SW 1271 (cell line): ENCODE measurements at places on chromosomes 3 and 15.

DNA sequence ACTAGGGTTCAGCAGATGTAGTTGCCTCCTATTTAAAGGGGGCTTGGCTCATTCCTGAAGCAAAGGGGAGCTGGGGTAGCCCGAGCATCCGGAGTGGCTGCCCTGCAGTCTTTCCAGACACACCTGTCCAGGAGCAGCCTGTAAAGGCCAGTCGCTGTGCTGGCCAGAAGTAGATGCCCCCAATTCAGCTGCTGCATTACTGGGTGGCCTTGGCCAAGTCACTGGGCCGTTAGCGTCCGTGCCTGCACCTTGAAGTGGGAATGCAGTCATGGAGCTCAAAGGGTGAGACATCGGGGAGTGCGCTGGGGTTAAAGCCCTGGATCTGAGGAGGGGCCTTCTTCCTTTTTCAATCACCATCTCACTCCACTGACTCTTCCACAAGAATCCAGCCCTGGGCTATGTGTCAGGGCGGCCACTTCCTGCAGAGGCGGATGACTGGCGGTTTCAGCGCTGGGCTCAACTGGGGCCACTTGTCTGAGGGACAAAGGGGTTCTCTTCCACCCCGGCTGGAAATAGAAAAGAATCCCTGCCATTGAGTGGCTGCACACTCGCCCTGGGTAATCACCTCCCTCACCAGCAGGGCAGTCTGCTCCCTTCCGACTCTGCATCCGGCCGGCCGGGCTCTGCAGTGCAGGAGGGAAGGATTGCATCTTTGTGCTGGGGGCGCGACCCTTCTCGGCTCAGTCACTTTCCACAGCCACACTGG lies 11.8 kb downstream of the ALDH1A3 start:
- DNase-seq, result no peak

GRCh38 chr3:46860017-46860809 lies 3.0 kb downstream of the MYL3 start:
- no peak for DNase-seq

GRCh38 chr3:151918253-151919029 lies 45.0 kb downstream of the SUCNR1 start:
- DNase-seq, result peak; percentile 76

DNA sequence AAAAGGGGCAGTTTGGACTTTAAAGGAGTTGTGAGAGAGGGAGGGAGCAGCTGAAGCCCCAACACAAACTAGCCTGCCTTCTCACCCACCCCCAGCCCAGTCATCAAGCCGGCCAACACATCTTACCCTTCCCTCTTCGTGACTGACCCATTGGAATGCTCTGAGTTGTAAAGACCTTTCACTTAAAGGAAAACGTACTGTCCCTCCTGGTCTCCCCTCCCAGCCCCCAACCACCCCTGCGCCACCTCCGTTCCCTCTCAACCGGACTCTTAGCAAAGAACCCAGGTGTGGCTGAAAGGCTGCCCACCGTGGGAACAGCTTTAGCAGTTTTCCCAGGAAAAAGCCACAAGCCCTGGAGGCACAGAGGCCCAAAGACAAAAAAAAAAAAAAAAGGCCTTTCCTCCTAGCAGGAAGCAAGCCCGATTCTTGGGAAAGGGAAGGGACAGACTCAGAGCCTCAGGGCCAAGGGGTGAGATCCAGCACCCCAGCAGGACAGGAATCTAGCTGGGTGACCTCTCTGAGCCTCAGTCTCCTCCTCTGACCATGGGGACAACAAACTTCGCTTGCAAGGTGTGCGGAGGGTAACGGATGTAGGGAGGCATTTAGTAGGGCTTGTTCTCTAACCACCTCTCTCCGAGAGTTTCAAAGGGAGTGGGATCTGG lies 2.4 kb downstream of the CYP11A1 start:
- no peak for DNase-seq

GRCh38 chr3:196969134-196969659 lies 564 bp upstream of the PIGZ start:
- DNase-seq, result no peak

- DNase-seq, result no peak
Measured at GRCh38 chr15:29124581-29125381, 144.8 kb downstream of the NSMCE3 start.

GRCh38 chr3:73459711-73460110 lies 165.0 kb downstream of the PDZRN3 start:
- no peak for DNase-seq

GRCh38 chr3:9172851-9173321 lies 76.6 kb downstream of the SRGAP3 start:
- no peak for DNase-seq

DNA sequence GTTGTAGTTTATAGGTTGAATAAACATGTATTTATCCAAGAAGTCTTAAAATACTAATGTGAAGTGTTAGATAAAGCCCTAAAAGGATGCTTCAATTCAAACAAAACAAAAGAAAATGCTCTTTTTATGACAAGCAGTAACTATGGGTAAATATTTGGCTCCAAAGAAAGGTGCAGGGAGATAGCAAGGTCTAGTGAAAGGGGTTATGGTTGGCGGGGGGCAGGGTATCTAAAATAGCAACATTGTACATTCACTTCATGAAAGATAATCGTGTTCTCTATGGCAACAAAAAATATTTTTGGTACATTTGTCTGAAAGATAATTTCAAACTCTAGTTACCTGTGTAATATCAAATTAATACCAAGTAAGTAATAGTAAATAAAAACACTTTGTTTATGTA lies 149.5 kb downstream of the FGF12 start:
- no peak for DNase-seq

- DNase-seq, result no peak
Measured at GRCh38 chr3:59653405-59654122, 603.7 kb upstream of the CFAP20DC start.

- DNase-seq, result no peak
Measured at GRCh38 chr3:123420416-123420968, 28.4 kb downstream of the ADCY5 start.

GRCh38 chr3:105827959-105828358 lies 40.9 kb downstream of the CBLB start:
- DNase-seq, result peak; percentile 47

GRCh38 chr3:197001106-197001971 lies 28.3 kb downstream of the MELTF start:
- no peak for DNase-seq

GRCh38 chr3:168817177-168817576 lies 721.5 kb upstream of the GOLIM4 start:
- DNase-seq, result no peak

- no peak for DNase-seq
Measured at GRCh38 chr15:70066447-70066846, 31.3 kb downstream of the TLE3 start.

- DNase-seq, result no peak
Measured at GRCh38 chr15:85913461-85913860, 118.7 kb upstream of the KLHL25 start.

DNA sequence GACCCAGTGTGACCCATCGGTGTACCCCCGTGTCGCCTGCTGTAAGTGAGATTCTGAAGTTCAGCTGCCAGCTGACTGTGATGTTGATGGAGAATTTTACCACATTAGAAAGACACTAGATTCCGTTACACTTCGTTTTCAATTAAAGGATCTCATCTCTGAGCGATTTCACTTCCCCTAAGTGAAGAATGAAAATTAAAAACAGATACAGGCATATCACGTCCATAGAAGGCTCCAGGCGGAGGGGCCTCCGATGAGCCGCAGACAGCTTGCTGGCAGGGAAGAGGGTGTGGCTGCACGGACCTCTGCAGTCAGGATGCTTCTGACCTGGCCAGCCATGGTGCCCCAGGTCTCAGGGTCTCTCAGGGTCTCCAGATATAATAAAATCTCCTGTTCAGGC lies 6.6 kb upstream of the CPN2 start:
- DNase-seq, result no peak

- no peak for DNase-seq
Measured at GRCh38 chr3:66363148-66363547, 137.7 kb downstream of the LRIG1 start.

DNA sequence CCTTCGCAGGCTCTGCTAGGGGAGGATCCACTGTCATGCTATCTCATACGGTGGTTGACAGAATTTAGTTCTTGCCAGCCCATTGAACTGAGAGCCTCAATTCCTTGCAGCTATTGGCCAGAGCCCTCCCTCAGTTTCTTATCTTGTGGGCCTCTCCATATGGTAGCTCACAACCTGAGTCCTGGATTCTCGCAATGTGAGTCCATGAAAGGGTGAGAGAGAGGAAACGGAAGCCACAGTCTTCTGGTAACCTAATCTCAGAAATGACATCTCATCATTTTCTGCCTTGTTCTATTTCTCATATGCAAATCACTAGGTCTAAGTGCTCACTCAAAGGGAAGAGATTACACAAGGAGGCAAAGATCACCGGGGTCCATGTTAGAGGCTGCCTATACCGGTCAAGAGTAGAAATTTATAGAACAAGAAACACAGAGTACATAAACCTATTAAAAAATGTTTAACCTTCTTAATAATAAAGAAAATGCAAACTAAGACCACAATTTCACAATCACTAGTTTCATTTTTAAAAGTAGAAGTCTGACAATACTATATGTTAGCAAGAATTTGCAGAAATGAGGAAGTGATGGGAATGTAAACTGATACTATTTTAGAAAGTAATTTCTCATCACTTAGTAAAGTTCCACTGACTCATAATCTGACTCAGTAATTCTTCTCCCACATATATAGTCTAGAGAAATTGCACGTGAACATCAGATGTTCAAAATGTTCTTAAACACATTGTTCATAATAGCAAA lies 378.4 kb upstream of the AGTR1 start:
- DNase-seq, result no peak

DNA sequence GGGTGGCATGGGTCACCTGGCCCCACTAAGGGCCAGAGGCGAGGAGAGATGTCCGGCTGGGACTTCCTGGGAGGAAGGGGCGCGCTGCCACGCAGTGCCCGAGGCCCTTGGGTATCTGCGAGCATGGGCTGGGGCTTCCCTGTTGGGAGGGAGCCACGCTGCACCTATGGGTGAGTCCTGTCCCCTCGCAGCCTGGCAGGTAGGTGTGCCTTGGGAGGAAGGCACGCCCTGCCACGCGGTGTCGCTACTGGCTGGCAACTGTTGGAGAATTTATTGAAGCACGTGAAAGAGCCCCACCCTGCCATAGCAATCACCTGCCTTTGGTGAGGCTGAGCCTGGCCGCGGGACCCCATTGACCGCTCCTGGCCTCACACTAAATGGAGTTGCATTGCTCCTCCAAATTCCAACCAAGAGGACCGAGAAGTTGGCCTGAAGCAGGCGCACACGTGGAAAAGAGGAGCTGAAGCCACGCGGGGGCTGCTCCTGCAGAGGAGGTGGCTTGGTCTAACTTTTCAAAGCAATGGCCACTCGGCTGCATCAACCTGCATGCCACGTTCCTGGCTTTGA lies 134.2 kb downstream of the TJP1 start:
- DNase-seq, result no peak

GRCh38 chr3:106332884-106333283 lies 464.1 kb upstream of the CBLB start:
- no peak for DNase-seq

GRCh38 chr15:50821476-50821875 lies 56.0 kb upstream of the SPPL2A start:
- no peak for DNase-seq

GRCh38 chr3:46368569-46368968 lies 2.2 kb upstream of the CCR5 start:
- DNase-seq, result no peak

DNA sequence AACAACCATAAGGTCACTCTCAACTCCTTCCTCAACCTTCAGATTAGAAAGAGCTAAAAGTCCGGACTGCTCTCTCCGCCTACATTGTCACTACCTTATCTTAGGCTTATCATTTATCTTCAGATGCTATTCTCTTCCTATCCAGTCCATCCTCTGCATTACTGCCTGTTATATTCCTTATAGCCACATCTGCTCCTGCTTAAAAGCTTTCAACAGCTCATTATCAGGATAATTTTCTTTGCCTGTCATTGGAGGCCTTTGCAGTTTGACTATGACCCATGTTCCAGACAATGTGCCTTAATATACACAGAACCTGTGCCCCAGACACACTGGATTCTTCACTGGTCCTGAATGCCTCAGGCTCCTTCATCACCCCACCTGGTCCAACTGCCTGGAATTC lies 184.1 kb upstream of the SETMAR start:
- no peak for DNase-seq

GRCh38 chr3:169172535-169172934 lies 491.0 kb downstream of the MECOM start:
- DNase-seq, result no peak

DNA sequence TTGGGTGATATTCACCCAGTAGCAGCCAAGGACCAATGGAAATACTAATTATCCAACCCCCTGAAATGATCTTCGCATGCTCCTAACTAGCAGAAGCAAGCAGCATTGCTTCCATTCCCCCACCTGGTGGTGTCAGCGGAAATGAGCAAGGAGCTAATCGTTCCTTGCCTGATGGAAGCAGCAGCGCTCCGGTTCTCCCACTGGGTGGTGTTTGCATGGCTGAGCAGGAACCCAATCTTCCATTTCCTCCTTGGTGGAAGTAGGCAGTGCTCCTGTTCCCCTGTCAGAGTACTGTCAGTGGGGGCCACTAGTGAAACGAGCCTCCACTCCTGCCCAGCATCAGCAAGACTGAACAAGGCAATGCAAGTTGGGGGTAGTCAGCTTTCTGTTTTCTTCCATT lies 311.5 kb downstream of the CACNA2D3 start:
- DNase-seq, result no peak

DNA sequence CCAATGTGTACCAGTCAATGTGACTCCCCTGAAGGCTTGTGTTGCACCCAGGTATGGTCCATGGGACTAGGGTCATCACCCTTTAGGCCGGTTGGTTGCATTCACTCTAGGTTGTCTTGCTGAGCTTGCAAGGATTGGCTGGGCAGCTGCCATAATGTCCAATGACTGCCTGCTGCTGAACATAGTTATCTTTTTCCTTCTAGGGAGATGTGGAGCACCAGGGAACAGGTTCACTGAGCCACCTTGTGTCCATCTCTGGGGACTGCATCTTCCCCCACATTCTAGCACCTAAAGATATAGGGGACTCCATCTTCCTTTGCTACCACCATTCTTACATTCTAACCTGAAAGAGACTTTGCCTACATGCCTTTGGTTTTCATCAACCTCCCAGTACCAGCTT lies 580.4 kb upstream of the TBL1XR1 start:
- DNase-seq, result peak; percentile 6

- no peak for DNase-seq
Measured at GRCh38 chr15:42053914-42054313, 33.1 kb upstream of the PLA2G4E start.

DNA sequence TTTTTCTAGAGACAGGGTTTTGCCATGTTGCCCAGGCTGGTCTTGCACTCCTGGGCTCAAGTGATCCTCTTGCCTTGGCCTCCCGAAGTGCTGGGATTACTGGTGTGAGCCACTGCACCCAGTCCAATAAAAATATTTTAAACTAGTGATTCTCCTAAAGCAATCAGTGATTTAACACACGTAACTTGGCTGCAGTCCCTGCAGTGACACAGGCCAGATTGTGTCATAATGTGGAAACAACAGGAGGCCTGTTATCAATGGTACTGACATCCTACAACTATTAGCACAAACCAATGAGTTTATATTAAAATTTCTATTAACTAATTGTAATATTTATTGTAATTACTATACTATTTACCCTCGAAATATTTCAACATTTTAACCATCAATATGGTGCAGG lies 1.6 kb upstream of the SEC61A1 start:
- no peak for DNase-seq

GRCh38 chr15:58559904-58560588 lies 128.3 kb downstream of the LIPC start:
- no peak for DNase-seq
